Thyroid gland (tissue), 4 donors: ENCODE measurements at places on chromosomes 7 and 10. TPM values are rescaled to one million over a fixed set of nuclear protein-coding genes. Genes with fewer than 3 reads are reported as not detected.
A peak's percentile ranks its signal among the peaks of the same experiment; 100 is the strongest.

- H3K4me3 ChIP-seq, result no peak overlapping the region
- peaks cover 7% of the 10 kb centered on the region for H3K4me1 ChIP-seq
- no peaks in the 10 kb centered on the region for H3K27me3 ChIP-seq
- peaks cover 18% of the 10 kb centered on the region for H3K36me3 ChIP-seq
- DNase-seq, result no peak
- H3K27ac ChIP-seq, result no peak overlapping the region
Measured at GRCh38 chr7:151381348-151382078, 28.3 kb downstream of the WDR86 start.

DNA sequence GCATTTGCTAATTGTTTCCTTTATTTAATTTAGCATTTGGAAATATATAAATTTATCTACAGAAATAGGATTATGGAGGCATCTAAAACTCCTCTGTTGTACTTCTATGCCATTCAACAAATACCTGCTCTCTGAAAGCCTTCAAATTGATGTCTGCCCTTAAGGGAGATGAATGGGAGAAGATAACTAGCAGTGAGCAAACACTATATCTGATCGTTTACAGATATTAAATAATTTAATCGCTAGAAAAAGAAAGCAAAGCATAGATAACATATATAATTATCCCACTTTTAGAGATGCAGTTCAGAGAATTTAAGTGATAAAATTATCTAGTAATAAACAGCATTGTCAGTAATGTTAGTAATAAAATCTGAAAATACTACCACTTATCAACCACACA is 524.9 kb downstream of the NRG3 start:
- no peaks in the 10 kb centered on the region for H3K4me1 ChIP-seq
- no peak overlapping the region for H3K27ac ChIP-seq
- DNase-seq, result no peak
- no peaks in the 10 kb centered on the region for H3K27me3 ChIP-seq
- no peak overlapping the region for H3K4me3 ChIP-seq

- H3K4me1 ChIP-seq, result peaks cover 19% of the 10 kb centered on the region
- H3K27me3 ChIP-seq, result no peaks in the 10 kb centered on the region
- H3K4me3 ChIP-seq, result no peak overlapping the region
- DNase-seq, result no peak
Measured at GRCh38 chr10:57979491-57979890, 288.2 kb downstream of the IPMK start.

The OR2A12 gene
- total RNA-seq, result not detected

- H3K4me3 ChIP-seq, result no peak overlapping the region
- H3K27ac ChIP-seq, result no peak overlapping the region
- no peaks in the 10 kb centered on the region for H3K4me1 ChIP-seq
- DNase-seq, result no peak
- H3K36me3 ChIP-seq, result no peaks in the 10 kb centered on the region
- H3K27me3 ChIP-seq, result no peaks in the 10 kb centered on the region
Measured at GRCh38 chr7:77450613-77451012, 34.5 kb upstream of the GSAP start.

The NAT16 gene
- 0.29 TPM for total RNA-seq

The ZNF777 gene
- total RNA-seq, result 13.8 TPM

DNA sequence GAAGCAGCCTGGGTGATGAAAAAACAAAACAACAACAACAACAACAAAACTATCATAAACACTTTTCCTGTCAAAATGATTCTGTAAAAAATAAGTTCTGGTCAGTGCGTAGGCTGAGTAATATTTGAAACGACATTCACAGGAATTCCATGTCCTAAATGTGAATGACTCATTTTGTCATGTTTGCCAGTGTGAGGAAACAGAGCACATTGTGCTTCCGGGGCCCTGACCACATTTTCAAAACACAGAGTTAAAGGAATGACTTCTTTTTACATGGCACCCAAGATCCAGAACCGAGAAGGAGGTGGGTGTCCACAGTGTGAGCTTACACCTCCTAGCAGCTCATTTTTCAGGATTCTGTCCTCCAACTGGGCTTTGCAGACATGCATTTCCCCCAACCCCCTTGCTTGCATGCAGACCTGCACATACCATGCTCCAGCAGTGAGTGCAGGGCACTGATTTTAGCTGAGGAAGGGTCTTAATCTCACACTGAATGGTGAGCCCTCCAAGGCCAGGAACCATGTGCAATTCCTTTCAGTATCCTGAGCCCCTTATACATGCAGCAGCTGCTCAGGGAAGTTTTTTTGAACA is 3.0 kb downstream of the CLRN3 start:
- no peaks in the 10 kb centered on the region for H3K4me1 ChIP-seq
- no peak for DNase-seq
- H3K27ac ChIP-seq, result no peak overlapping the region
- no peaks in the 10 kb centered on the region for H3K36me3 ChIP-seq

GRCh38 chr10:128602183-128602582 is 476.0 kb upstream of the MKI67 start:
- H3K27ac ChIP-seq, result no peak overlapping the region
- DNase-seq, result no peak
- no peak overlapping the region for H3K4me3 ChIP-seq
- H3K27me3 ChIP-seq, result no peaks in the 10 kb centered on the region
- H3K4me1 ChIP-seq, result no peaks in the 10 kb centered on the region
- no peaks in the 10 kb centered on the region for H3K36me3 ChIP-seq

GRCh38 chr7:49718760-49719159 is 54.7 kb upstream of the VWC2 start:
- H3K4me1 ChIP-seq, result no peaks in the 10 kb centered on the region
- H3K36me3 ChIP-seq, result no peaks in the 10 kb centered on the region
- no peaks in the 10 kb centered on the region for H3K27me3 ChIP-seq
- DNase-seq, result no peak

- H3K27ac ChIP-seq, result no peak overlapping the region
- H3K4me1 ChIP-seq, result no peaks in the 10 kb centered on the region
- H3K4me3 ChIP-seq, result no peak overlapping the region
- H3K27me3 ChIP-seq, result no peaks in the 10 kb centered on the region
- H3K36me3 ChIP-seq, result no peaks in the 10 kb centered on the region
- no peak for DNase-seq
Measured at GRCh38 chr7:134365341-134366054, 48.8 kb upstream of the SLC35B4 start.

The CRHR2 gene
- total RNA-seq, result not detected

GRCh38 chr7:57344957-57345356 is 105.0 kb upstream of the ZNF716 start:
- no peak for DNase-seq
- H3K27me3 ChIP-seq, result no peaks in the 10 kb centered on the region
- H3K27ac ChIP-seq, result no peak overlapping the region

The OR9A2 gene
- not detected for total RNA-seq

- peaks cover 22% of the 10 kb centered on the region for H3K4me1 ChIP-seq
- no peak for DNase-seq
- no peak overlapping the region for H3K27ac ChIP-seq
- no peak overlapping the region for H3K4me3 ChIP-seq
- no peaks in the 10 kb centered on the region for H3K27me3 ChIP-seq
Measured at GRCh38 chr10:79376078-79376628, 28.9 kb downstream of the PPIF start.

DNA sequence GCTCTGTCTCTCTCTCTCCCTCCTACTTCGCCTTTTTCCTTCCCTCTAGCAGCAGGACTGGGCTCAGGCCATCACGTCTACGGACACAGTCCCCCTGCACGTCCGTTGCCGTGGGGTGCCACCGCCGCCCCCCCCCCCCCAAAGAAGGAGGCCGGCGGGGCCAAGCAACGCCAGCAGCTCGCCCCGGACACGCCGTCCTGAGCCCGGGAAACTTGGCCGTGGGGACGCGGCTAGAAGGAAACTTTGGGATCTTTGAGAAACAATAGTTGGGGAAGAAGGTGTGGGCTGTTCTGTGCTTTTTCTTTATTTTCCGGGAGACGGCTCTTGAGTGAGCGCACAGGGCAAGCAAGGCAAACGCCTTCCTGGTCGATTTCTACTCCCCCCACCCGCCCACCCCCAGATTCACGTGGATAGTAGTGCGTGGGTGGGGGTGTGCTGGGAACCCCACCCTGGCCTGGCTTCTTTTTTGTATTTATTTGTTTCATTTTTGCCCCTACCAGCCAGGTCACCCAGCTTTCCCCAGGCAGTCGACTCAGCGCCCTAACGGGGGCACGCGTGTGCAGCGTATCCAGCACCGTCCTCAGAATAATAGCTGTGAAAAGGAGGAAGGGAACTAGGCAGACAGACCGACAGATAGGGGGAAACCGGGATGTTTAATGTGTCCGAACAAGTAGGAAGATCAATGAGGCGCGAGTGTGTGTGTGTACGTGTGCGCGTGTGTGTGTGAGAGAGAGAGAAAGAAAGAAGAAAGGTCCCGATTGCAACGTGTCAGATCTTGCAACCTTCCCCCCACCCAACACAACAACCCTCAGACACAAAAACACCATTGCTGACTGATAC is 1.4 kb downstream of the MXI1 start:
- no peak overlapping the region for H3K4me3 ChIP-seq
- no peaks in the 10 kb centered on the region for H3K36me3 ChIP-seq
- H3K27ac ChIP-seq, result peak overlapping the region; percentile 67
- DNase-seq, result peak; percentile 17
- H3K27me3 ChIP-seq, result no peaks in the 10 kb centered on the region

DNA sequence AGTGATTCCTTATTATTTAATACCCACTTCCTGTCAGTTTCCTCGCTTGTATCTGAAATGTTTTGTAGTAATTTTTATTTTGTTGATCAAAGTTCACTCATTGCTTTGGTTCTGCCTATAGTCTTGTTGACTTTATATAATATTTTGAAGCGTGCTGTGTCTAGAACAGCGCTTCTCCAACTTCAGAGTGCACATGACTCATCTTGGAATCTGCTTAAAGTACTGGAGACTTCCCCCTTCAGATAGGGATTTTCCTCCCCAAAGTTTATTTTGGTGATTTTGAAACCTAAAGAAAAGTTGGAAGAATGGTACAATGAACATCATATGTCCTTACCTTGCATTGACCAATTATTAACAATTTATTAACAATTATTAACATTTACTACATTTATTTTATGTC is 5.8 kb downstream of the COMTD1 start:
- peak overlapping the region; percentile 41 for H3K27ac ChIP-seq
- peaks cover 21% of the 10 kb centered on the region for H3K36me3 ChIP-seq
- no peaks in the 10 kb centered on the region for H3K27me3 ChIP-seq
- no peak for DNase-seq
